Endothelial cell (in vitro differentiated cells): ENCODE measurements at places on chromosomes 1 and 21.

GRCh38 chr1:158323866-158324265, 7.5 kb downstream of the CD1B start:
- DNase-seq: no peak

DNA sequence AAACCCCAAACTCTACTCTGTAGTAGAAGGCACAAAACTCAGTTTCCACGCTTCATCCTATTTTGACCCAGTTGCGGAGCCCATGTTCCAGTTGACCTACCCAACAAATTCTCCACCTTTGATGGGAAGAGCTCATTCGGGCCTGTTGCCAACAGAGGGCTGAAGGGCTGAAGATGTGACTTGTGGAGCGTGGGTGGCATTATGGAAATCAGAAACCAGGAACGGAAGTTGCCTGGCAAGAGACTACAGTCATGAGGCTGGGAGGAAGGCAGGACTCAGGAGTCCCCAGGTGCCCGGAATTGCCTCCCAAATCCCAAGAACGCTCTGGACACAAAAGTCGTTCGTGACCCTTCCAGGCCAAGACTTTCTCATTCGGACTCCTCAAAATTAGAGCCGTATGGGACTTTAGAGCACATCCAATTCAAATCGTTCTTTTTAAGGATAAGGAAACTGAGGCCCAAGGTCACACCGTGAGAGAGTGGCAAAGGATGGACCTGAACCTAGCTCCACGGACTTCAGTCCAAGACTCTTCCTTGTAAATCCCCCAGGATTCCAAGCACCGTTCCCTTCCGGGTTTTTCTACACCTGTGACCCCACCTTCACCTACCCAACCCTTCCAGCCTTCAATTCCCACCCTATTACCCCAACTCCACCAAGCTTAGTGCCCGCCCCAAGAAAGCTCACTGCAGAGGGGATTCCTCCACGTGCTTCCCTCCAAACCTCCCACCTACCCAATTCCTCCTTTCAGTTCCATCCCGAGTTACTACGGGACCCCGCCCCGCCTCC, 739 bp downstream of the SMG5 start:
- no peak for DNase-seq

DNA sequence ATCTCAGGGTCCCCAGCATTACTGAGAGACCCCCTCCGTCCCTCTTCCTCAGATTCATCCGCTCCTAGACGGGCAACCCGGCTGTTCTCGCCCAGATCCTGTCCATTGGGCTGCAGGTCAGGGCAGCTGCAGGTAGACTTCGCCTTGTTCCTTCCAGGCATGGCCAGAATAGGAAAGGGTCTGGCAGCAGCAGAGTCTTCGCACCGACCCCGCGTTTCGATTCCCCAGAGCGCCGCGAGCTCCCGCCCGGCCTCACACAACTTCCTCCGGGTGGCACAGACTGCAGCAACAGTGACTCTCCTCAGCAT, 265 bp downstream of the NRDC start:
- no peak for DNase-seq

- no peak for DNase-seq
Measured at GRCh38 chr1:24996983-24997893, 67.2 kb upstream of the RUNX3 start.

GRCh38 chr1:153190373-153190772, 12.9 kb upstream of the LELP1 start:
- no peak for DNase-seq

- DNase-seq: no peak
Measured at GRCh38 chr1:59601811-59602210, 212.9 kb upstream of the HOOK1 start.

DNA sequence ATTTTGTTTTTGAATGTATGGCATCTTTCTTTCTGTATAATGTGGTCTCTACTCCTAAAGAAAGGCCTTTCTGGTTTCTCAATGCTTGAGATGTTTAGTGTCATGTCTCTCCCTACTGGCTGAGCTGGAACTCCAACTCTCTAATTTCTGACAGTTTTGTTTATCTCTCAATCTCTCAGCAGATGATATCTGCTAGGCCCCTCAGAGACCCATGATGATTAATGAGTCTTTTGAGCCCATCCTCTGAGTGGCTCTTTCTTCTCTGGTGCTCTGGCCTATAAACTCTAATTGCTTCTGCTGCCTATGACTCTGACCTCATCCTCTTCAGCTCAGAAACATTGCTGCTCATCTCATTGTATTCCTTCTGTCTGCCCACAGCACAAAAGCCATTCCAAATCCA, 46.6 kb downstream of the CRB1 start:
- DNase-seq: no peak

DNA sequence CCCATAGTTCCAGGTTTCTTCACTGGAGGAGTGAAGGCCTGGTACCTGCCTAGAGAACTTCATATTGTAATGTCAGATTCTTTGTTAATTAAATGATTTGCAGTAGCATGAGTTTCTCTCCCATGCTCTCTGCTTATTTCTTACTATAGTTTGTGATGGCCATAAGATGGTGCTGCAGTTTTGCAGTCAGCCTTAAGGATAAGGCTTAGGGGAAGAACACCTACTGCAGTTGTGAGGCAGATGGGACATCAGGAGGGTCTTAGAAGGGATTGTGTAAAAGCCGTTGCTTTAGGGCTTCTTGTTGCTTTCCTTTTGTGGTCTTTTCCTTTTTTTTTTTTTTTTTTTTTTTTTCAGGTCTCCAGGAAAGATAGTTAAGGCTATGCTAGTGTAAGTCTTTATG, 61.8 kb downstream of the MACF1 start:
- DNase-seq: no peak

GRCh38 chr21:31592963-31593560, 66.4 kb upstream of the SOD1 start:
- no peak for DNase-seq

DNA sequence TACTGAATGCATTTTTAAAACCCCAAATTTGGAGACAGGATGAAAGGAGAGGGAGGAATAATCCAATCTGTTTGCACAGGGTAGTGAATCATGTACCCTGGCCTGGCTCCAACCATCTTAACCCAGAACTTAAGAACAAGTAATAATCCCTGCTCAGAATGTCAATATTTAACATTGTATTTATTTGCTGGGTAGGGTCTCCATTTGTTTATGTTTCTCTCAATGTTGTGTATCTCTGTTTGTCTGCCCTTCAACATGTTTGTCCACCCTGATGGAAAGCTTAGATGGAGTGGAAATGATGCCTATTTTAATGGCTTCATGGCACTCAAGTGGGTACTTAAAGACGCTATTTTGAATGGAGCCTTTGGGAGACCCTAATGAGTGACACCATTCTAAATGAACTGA, 54.4 kb upstream of the CDC42BPA start:
- DNase-seq: no peak

- no peak for DNase-seq
Measured at GRCh38 chr1:35180776-35181374, 12.1 kb downstream of the SFPQ start.

DNA sequence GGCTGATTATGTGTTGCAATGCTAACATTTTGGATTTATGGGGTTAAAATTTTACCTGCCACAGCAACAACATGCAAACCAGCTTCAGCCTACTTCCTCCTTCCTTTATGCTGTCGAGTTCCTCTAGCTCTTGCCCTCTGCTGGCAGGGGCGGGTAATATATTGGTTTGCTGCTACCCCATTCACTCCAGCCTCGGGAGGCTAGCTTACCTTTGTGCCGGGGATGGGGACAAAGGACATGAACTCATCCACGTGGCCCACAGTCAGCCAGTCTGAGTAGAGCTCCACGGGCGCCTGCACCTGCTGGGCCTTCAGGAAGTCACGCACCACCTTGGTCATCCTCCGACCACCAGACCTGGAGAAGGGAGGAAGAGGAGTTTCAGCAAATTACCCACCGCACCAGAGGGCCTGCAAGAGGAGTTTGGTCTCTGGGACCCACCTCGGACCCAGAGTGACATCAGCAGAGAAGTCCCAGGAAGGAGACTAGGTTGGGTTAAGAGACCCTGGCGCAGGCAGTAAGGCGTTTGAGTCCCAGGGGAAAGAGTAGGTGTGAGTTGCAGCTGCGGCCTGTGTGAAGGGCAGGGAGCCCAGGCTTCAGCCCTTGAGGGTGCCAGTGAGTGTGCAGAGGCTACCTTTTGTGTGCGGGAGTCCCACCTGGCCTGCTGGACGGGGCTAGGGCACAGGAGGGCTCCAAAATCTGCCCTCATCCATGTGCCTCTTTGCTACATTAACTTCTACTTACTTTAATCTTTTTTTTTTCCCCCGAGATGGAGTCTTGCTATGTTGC, 21.8 kb upstream of the SDHB start:
- DNase-seq: peak; percentile 46

GRCh38 chr1:109216662-109217061, 2.9 kb downstream of the SARS1 start:
- no peak for DNase-seq

DNA sequence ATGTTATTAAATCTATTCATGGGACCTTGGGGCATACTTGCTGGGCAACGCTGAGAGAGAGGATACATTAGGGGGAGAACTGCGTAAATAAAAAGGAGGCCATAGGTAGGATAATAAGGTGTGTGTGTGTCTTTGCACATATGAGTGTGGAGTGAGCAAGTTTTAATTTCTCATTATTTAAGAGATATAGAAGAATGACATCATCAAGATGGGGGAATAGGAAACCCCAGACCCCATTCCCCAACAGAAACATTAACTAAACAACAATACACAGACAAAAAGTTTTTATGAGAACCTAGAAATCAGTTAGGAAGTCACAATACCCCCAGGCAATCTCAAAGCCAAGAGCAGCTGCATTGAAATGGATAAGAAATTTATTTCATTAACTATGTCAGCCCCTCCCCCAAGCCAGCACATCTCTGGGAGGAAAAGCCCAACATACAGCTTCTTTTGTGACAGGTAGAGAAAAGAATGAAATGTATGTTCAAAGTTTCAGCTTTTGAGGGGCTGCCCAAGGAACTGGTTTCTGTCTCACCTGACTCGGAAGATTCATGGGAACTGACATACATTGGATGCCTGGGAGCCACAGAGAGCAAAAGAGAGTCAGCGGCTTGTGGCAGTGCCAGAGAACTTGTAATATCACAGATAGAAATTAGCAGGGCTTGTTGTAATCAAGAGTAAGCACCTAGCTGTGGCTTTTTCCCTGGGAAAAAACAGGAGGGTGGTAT, 234.3 kb upstream of the NFIA start:
- no peak for DNase-seq

DNA sequence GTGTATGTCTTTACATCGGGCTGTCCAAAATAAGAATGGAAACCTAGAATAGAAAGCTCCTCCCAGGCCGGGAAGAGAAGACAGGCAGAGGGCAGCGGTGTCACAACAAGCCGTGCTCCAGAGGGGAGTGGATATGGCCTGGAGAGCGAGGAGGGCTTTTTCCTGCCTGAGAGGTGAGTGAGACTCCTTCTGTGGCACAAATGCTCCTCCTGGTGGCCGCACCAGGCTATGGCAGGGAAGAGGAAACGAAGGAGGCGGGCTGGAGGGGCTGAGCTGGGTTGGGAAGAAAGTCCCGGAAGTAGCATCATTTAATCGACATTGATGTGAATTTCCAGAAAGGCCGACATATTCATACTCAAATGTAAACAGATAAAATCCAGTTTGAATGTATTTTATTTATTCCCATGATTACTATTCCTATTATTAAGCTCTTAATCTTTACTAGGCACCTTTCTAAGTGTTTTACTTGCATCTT, 54.7 kb downstream of the MEF2D start:
- peak; percentile 90 for DNase-seq

DNA sequence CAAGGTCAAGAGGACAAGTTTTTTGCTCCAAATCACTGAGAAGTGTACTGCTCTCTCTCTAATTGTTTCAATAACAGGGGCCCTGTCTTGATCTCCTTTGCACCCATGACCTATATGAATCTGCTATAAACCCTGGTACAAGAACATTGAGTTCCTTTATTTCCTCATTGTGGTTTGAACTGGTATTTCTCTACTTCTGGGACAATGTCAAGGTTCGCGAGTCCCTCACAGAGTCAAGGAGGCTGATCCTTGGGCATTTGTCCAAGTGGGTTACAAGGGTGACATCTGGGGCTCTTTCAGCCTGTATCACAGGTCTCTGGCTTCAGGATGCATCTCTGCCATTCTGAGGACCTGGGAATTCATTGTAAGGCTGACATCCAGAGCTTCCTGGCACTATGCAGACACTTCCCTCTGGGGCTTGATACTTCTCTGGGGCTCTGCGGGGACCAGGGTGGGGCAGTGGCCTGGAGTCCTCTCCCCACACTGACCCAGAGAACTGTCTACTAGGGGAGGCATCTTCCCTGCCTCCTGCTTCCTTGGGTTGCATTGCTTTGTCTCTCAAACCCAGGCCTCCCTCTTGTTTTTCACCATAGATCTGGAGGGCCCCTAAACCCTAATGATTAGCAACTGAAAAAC, 22.5 kb upstream of the ZNF648 start:
- no peak for DNase-seq

DNA sequence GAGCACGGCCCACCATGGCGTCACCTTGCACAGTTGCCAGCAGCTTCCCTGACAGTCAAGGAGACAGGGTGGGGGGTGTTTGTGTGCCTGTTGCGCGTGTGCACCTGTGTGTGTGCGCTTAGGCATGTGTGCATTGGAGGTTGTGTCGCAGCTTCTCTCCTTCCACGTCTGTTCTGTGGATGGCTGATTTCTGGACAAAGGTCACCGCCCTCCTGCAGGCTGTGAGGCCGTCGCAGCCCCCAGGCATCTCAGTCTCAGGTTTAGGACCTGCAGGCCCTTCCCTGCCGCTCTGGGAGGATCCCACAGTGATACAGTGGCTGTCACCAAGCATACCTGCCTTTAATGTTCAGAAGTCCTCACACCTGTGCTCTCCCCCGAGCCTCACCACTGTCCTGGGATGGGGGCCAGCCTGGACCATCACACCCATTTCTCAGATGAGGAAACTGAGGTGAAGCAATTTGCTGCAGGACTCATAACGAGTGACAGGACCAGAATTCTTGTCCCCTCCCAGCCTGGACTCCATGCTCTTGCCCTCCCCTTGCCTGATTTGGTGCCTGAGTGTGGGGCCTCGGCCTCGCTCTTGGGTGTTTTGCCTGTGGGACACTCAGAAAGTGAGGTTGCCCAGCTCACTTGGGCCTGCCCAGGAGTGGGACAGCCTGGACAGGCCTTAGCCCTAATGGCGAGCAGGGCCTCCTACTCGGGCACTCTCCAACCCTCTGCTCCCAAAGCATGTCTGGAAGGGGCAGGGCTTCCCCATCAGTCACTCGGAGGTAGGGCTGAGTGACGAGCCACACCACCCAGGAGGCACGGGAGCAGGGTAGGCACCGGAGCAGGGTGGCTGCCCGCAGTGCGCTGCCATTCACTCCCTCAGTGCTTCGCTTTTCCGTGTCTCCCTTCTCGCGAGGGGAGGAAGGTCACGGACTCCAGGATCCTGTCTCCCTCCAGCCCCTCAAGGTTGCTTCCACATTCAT, 22.6 kb downstream of the COQ8A start:
- DNase-seq: no peak

DNA sequence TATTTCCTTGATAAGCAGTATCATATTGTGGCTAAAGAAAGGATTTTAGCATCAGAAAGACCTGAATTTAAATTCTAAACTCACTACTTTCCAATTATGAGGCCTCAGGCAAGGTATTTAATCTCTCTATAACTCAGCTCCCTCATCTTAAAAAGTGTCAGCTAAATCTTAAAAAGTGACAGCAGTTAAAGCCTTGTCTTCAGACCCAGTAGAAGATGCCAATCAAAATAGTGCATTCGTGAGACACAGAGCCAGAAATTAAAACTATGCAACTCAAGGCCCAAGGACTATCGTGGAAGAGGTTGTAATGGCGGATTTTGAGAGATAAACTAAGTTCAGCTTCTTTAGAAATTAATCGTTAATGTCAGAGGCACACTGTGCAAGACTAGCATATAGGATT, 677.5 kb upstream of the BRINP3 start:
- no peak for DNase-seq
